CD4-positive, alpha-beta T cell treated with Interleukin-2 at 100 ng/mL for 4 hours (primary cell): ENCODE measurements at places on chromosomes 7 and 10.

DNA sequence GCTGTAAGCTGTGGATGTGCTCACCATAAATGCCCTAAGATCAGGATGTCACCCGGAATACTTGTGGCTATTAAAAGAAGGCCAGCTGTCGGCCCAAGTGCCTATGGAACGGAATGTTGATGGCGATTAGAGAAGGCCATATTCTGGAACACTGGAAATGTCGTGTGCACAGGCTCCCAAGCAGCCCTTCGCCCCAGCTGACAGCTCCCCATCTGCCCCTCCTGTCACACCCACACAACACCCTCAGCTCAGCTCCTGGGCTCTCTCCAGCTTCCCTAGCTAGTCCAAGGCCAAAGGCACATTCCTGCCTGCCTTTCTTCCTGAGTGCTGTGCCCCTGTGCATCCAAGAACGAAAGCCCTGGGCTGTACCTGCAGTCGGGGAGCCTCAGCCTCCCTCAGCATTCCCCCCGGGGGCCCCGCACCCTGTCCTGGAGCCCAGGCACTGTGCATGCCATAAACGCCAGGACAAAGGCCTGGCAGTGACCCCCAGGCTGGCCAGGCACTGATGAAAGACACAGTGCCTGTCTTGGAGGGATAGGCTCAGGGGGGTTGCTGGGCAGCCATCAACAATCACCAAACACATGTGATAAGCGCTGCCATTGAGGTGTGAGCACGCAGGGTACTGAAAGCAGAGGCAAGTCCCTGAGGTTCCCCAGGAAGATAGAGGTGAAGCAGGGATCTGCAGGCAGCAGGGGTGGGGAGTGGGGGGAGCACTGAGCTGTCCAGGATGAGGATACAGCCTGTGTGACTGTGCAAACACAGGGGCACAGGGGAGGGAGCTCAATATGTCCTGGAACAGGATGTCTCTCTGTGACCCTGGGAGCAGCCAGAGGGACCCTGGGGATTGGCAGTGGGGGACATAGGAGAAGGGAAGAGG, 3.7 kb upstream of the LDB3 start:
- no peak for DNase-seq

DNA sequence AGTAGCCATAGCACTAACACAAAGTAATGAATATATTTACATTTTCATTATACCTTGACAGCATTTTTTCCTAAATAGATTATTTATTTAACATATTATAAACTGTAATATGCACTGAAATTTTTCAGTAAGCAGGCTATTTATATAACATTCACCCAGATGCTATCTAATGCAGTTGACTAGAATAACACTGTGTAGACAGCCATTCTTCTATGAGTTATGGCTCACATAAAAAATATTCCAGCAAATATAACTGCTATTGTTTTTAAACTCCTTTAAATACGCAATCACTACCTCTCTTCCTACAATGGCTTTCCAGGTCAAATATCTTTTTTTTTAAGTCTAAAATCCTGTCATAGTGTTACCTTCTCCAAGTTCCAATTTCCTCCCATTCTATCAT, 21.6 kb downstream of the TPK1 start:
- no peak for DNase-seq

GRCh38 chr10:1183033-1183396, 126.8 kb downstream of the WDR37 start:
- DNase-seq = no peak

GRCh38 chr10:118838364-118838763, 83.6 kb upstream of the CACUL1 start:
- DNase-seq = no peak

DNA sequence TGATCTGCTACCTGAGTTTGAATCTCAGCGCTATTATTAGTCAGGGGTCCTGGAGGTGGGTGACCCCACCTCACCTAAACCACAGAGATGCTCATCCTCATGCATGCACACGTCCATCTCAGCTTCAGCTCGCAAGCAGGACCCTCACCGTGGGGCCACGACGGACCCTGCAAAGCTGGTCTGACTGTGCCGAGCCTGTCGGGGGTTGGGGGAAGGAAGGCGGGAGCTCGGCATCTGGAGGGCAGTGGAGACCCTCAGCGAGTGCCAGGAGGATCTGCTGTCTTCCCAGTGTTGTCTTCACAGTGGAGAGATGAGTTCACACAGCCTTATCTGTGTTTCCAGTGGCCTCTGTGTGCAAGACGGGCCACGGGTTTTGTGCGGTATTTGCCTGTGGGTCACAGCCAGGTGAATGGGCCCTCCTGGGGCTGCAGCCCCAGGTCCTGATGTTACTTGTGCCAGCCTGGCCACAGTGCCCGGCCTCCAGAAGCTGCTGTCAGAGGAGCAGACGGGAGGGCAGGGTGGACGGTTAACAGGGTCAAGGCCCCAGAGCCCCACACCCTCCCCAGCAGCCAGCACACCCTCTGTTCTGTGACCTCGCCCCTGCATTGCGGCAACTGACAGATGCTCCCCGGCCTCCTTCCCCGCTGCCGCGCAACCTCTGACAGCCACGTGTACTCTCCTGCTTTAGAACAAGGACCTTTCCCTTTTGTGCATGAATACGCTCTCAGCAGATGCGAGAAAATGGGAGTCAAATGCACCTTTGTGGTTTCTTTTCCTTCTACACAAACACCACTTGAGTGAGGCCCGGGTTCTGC, 528.8 kb downstream of the DNAJB6 start:
- DNase-seq = no peak

DNA sequence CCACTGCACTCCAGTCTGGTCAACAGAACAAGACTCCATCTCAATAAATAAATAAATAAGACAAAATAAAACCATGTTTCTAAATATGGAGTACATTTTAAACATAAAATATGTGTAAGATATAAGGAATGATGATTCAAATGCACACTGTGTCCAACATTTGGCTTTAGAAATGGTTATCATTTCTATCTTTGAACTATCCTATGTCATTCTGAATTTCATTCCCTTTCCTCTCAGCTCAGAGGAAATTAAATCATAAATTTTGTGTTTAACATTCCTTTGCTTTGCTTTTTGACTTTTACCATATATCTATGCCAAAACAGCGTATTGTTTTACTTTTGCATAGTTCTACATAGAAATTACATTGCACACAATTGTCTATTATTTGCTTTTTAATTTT, 130.9 kb downstream of the GNAT3 start:
- no peak for DNase-seq

- no peak for DNase-seq
These were observed 107.4 kb downstream of the ETV1 start for GRCh38 chr7:13882051-13882450.

GRCh38 chr7:43823941-43824340, 45.4 kb downstream of the MRPS24 start:
- no peak for DNase-seq

- no peak for DNase-seq
These were observed 19.7 kb upstream of the GDI2 start for GRCh38 chr10:5832946-5833345.

GRCh38 chr7:130063036-130063435, 7.3 kb upstream of the KLHDC10 start:
- peak; percentile 67 for DNase-seq

DNA sequence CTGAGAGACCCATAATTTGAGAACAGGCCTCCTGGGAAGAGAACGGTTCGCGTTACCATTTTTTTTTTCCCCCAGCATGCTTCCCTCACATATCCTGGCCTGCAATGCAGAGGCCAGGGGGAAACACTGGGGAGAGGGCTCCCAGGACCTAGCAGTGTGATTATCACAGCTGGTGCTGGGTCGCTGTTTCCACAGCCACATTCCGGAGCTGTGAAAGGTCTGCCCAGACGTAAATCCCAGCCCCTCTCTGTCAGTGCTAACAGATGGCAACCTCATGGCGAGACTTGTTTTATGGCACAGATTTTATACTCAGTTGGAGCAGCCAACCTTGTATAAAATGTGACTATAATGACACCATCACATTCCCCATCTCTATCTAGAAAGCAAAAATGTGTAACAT, 150.5 kb downstream of the PLXDC2 start:
- DNase-seq = no peak

- DNase-seq = no peak
These were observed at the start of gene ELN for GRCh38 chr7:74027683-74028320. TSS of gene ELN (plus strand) at chr7:74028173. CDS start at chr7:74028188, 15 bp downstream.

GRCh38 chr7:92880212-92881090, 44.1 kb upstream of the CDK6 start:
- peak; percentile 18 for DNase-seq

DNA sequence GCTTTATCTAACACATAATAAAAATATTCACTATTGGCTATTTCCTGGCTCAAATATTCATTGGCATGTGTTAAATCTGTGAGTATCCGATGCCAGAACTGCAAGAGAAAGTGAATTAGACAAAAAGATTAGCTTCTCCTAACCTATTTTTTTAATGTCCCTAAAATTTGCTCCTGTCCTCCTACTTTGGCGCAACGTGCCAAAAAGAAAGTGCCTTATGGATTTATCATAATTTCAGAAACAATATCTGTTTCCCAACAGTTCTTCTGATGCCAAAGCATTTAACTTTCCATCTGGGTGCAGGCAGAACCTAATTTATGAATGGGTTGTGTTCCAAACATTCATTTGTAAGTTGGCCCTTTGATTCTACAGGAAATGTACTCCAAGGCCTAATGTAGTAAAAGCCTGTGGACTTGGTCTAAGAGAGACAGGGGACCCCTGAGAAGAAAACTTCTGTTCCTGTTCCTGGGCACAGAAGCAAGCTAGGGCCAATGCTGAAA, 15.4 kb downstream of the PIP4K2A start:
- DNase-seq = no peak

GRCh38 chr10:22736134-22736533, 21.8 kb upstream of the PIP4K2A start:
- DNase-seq = no peak

- DNase-seq = peak; percentile 33
These were observed 918 bp downstream of the PWWP2B start for GRCh38 chr10:132397671-132398565.

DNA sequence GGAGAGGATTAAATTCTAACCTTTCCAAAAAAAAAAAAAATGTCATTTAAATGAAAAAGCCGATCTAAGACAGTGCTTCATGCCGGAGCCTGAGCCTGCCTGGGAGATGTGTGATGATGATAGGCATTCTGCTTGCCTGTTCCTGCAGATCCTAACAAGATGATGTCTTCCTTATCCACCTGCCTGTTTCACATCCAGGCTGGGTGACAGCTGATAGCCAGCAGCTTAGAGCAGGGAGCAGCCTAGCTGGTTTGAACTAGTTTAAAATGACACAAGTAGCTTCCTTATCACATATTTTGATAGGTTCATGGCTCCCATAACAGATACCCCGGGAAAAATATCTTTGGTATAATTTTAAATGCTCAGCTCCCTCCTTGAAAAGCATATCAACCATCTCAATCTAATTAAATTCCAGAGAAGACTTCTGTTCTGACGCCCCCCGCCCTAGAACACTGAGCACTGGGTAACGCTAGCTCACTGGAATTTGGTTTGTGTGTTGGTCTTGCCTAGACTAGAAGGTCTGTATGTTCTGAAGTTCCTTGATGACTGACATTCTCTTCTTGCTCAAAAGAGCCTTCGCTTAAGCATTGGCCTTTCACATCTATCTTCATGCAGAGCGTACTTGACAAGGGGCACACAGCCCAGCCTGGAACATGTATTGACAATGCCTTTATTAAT, 96.9 kb upstream of the FGFR2 start:
- DNase-seq = no peak

DNA sequence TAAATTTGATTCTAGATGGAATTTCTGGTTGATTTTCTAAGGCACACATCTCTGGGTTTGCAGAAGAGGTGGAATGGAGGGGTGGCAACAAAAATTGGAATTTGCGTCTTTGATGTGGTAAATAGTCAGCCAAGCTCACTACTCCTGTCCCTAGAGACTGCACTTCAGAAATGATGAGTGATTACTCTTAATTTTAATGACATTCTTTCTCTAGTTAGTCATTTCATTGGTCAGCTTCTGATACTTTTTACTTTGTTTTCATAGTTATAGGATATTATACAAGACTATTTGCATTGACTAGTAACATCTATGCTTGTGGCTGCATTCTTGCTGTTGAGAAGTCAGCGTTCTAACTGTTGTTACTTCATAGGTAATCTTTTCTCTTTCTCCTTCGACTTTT, 658.3 kb downstream of the SUGCT start:
- no peak for DNase-seq

- DNase-seq = no peak
These were observed 6.2 kb downstream of the CLRN3 start for GRCh38 chr10:127886371-127887051.

- DNase-seq = no peak
These were observed 91.2 kb downstream of the KAT6B start for GRCh38 chr10:74917481-74918077.

- no peak for DNase-seq
These were observed 1.8 kb downstream of the KIAA1549 start for GRCh38 chr7:138979226-138979979.

DNA sequence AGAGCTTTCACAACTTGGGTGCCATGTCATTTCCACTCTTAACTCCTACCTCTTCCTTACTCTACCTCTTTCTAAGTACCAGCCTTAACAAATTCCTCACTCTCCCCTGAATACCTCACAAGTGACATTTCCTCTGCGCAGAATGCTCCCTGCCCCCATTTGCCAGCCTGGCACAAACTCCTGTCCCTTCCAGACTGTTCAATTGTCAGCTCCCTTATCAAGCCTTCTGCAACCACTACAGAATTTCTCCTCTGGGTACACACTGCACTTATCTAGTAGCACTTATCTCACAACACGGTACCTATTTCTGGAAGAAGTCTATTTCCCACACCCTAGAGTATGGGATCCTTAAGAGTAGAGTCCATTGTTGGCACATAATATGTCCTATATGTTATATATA, 39.1 kb upstream of the ANAPC16 start:
- no peak for DNase-seq

- no peak for DNase-seq
These were observed 9.2 kb downstream of the USP54 start for GRCh38 chr10:73581918-73582317.

- DNase-seq = no peak
These were observed 150.3 kb upstream of the WNT16 start for GRCh38 chr7:121178452-121178851.

GRCh38 chr7:26388256-26388655, 96.6 kb downstream of the SNX10 start:
- no peak for DNase-seq

GRCh38 chr10:127168261-127168660, 28.1 kb downstream of the INSYN2A start:
- DNase-seq = no peak

DNA sequence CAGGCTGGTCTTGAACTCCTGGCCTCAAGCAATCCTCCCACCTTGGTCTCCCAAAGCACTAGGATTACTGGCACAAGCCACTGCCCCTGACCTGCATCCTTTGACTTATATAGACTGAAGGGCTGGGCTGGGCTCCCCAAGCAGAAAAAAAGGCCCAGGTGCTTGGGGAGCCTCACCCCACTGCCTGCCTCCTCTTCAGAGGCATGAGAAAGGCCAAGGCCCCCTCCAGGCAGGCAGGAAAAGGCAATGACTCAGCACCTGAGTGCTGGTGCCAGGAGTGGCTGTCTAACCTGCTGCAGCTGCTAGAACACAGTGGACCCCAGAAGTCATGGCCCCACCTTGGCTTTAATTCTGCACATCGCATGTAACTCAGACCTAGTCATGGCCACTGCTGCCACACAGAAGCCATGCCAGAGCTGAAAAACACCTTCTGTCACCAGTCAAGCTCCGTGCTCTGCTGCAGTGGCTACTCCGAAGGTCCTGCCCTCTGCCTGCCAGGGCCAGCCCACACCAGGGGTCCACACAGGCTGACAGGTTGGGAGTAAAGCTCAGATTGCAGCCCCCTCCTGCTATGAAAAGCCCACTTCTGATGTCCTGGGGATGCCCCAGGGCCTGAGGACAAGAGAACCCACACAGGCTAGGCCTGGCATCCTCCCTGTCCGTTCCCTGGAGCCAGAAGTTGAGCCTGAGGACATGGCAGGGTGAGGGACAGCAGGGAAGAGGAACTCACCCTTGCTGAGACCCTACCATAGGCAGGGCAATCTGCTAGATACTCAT, 48.5 kb downstream of the GRID1 start:
- DNase-seq = no peak
